Hematopoietic multipotent progenitor cell treated with erythropoietin and hydrocortisone succinate and interleukin-3 and kit ligand, for 17 days (in vitro differentiated cells): ENCODE measurements at places on chromosomes 16 and 17.

- DNase-seq: no peak
Observed at GRCh38 chr17:75602644-75603043, 15.0 kb downstream of the MYO15B start.

DNA sequence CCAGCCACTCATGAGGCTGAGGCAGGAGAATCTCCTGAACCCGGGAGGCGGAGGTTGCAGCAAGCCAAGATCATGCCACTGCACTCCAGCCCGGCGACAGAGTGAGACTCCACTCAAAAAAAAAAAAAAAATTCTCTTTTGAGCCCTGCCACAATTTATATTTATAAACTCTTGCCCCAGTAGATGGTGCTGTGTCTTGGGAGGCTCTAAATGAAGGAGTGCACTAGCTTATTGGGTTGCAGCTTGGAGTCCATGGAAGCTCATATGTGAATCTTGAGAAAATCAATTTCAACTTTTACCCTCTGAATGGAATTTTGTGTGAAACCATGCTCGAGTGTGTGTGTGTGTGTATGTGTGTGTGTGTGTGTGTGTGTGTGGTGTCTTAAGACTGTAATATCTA, 420.1 kb downstream of the HS3ST4 start:
- DNase-seq: no peak

GRCh38 chr17:8621585-8621984, 8.9 kb downstream of the MYH10 start:
- DNase-seq: no peak

DNA sequence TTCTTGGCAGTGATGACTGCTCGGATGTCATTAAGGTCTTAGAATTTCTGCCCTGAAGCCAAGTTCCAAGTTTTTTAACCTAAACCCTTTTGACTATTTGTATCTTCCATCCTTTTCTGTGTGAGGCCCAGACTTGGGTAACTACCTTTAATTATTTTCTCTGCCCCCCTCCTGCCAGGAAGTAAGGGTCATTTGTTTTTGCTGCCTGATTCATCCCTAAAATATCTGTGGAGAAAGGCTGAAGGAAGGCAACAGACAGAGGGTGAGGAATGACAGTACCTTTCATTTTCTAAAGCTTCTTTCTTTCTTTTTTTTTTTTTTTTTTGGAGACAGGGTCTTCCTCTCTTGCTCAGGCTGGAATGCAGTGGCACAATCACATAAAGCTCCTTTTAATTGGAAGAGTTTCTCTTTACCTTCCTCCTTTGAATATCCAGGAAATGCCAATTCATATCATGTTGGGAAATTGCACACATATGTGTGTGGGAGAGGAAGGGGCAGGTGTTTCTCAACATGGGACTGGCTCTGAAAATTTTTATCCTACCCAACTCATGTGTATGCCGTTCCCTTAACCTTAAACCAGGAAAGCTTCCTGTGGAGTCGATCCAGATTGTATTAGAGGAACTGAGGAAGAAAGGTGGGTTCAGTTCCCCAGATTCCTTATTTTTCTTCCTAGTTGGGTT, 957 bp downstream of the VPS25 start:
- DNase-seq: no peak

GRCh38 chr16:1028056-1028455, 44.5 kb upstream of the SSTR5 start:
- DNase-seq: no peak

DNA sequence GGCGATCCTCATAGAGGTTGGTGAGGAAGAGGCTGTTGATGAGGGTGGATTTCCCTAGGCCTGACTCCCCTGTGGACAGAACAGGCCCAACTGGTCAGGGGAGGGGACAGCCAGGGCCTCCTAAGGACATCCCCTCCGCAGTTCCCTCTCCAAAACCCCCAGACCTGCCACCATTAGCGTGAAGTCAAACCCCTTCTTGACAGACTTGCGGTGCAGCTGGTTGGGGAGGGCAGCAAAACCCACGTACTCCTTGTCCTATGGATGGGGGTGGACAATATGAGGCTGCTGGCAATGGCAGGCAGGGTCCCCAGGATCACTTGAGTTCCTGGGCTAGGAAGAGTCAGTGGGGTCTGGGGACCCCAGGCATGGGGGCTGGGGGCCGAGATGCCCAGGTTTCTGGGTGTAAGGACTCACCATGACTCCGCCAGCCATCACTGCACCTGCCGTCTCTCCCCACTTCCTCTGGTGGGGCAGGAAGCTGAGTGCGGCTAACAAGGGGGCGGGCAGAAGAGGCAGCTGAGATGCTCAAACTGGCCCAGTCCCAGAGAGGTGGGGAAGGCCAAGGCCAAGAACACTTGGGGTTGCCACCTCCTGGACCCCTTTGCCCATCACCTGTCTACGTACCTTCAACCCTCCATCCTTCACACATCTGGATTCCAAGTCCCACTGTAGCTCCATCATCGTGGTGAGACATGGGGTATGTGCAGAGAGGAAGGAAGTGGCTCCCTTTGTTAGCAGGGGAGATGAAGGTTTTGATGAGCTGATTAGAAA, at the start of gene SEPTIN1:
Gene SEPTIN1 (minus strand): TSS at position 451 of the 771 bp plus-strand sequence. CDS start 19 bp downstream, at position 432.
- DNase-seq: no peak

DNA sequence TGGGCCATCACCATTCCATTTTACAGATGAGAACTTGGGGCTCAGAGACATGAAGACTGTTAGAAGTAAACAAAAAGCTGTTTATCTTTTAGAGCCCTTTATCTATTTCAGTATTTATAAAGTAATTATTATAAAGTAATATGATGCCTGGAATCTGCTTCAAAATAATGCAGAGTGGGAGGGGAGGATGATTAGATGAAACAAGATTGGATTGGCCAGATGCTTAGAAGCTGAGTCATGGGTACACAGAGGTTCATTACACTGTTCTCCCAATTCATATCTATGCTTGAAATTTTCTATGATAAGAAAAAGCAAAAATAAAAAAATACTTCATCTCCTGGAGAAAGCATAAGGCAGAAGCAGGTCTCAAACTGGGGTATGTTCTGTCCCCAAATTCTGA, 29.4 kb downstream of the TOM1L2 start:
- no peak for DNase-seq

GRCh38 chr17:40686192-40686591, 17.4 kb downstream of the KRT24 start:
- no peak for DNase-seq

DNA sequence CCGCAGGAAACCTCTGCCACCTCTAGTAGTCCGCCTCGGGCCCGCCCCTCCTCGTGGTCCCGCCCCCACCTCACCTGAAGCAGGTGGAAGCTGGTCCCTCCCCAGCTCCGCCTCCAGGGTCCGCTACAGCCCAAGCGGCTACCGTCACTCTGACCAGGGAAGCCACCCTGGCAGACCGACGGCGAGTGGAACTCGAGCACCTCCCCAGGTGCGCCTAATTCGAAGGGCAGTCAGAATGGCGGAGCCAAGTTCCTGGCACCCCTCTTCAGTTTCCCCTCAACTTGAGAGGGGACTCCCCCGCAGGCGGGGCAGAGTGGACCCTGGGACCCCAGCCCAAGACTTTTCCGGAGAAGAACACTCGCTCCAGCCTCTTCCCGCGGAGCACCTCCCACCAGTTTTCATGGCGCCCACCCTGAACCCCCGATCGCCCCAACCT, 507 bp downstream of the FHOD1 start:
- peak; percentile 65 for DNase-seq

- no peak for DNase-seq
Observed at GRCh38 chr17:901964-902363, 77.6 kb downstream of the NXN start.

- no peak for DNase-seq
Observed at GRCh38 chr17:82278308-82278707, 4.8 kb upstream of the CSNK1D start.

GRCh38 chr17:4162321-4162720, 19.3 kb downstream of the CYB5D2 start:
- DNase-seq: no peak

DNA sequence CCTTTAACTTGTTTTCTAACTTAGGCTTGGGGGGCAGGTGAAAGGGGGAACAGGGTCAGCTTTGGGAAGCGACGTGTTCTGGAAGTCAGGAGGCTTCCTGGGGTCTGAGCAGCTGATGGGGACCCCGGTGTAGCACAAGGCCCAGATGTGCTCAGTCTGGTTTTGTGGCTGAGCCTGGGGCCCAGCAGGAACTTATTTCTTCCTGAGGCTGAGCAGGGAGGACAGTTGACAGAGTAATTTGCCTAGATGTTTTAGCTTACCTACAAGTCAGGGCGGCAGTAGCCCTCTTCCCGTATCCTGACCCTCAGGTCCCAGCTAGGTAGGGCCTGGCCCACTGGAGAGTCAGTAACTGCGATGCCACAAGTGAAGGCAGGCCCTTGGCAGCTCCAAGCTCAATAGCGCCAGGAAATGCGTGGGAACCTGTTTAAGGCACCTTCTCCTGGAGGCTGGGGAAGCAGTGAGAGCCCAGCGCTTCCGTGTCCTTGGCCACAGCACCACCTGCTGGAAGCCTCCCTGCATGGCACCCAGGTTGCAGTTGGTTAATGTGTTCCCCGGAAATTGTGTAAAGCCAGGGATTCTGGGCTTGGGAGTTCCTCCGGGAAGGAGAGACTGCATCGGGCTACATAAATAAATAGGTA, 5.2 kb downstream of the CCR7 start:
- DNase-seq: peak; percentile 66

GRCh38 chr16:87145181-87146176, 171.7 kb downstream of the C16orf95 start:
- DNase-seq: no peak

- no peak for DNase-seq
Observed at GRCh38 chr17:1471490-1471889, 15.5 kb upstream of the CRK start.

DNA sequence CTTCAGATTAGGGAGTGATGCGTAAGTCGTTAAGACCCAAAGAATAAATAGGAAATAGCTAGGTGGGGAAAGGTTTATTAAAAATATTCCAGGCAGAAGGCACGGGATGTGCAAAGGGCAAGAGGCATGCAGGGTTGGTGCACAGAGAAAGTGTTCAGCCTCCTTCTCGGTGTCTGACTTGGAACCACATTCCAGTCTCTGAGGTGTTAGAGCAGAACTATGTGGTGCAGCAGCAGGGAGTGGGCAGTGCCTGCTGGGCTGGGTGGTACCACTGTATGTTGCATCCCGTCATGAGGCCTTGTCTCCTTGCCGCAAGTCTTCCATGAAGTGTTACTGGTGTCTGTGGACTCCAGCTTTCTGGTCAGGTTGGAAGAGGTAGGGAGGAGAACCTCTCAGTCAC, 11.1 kb downstream of the NKD1 start:
- DNase-seq: no peak

DNA sequence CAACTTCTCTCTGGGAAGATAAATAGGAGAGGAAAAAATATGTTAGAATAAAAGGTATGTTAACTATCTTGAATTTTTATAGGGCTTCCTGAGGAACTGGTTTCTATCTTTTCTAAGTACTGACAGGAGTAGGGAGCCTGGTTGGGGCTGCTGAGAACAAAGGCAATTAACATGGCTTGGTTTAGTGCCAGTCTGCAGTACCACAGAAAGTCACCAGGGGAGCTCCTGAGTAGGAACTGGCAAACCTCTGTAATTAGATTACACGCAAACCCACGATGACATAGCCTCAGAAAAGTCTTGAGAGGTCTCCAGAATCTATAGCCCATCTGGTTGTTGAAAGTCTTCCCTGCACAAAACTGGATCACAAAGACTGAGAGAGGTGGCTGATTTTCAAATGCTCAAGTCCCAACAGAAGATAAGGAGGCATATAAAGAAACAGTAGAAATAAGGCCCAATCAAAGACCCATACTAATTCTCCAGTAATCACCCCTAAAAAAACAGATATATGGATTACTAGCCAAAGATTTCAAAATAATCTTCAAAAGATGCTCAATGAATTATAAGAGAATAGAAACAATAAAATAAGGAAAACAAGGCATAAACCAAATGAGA, 11.7 kb upstream of the CNTNAP4 start:
- DNase-seq: no peak

DNA sequence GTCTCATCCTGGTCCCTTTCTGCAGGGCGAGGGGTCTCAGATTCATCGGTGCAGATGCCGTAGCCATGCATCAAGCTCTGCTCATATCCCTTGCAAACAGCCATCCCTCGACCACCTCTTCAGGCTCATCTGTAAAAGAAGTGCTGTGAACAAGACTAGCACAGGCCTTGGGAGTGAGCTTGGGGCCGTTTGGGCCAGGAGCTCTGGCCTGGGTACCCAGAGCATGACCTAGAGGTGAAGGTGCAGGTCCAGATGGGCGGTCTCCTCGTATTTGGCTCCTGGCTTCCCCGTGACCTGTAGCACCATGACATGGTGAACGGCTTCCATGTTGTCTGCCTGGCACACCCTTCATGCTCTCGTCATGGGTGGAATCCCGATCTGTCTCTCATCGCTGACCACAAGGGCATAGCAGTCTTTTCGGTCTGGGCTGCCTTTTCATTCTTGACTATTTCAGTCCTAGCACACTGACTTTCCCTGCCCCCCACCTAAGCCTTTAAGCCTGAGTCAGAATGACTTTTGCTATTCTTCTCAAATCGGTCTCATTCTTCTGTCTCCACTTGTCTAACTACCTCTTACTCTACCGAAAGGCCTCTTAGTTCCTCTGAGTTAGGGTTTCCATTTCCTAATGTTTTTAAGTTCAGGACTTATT, 216.0 kb downstream of the FOXL1 start:
- DNase-seq: no peak

DNA sequence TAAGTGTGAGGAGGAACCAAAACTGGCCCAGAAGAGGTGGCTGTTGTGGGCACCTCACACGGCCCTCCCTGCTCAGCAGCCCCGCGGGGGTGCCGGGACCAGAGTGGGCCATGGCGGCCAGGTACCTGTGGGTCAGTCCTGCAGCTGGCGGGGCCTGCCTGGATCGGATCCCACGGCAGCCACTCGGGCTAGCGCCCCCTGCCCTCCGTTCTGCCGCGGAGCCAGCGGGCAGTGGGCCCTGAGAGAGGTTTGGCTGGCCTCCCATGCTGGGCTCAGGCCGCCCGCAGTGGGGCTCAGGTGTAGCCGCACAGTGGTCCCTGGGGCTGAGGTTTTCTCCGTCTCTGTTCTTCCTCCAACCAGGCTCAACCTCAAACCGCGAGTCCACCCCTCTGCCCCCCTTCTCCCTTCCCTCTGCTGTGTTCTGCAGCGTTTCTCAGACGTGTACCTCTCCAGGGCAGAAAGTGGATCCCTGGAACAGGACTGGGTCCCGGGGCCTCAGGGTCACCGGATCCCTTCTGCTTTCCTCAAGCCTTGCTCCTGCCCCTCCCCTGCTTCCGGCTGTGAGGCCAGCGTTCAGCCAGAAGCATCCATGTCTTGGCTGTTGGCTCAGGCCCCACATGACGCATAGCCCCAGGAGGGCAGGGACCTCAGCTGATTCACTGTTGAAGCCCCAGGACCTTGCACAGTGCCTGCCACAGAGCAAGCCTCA, 28.6 kb upstream of the ITGA3 start:
- DNase-seq: no peak
